CD4-positive, alpha-beta T cell (primary cell): ENCODE measurements at places on chromosomes 3 and 15. TPM values are rescaled to one million over a fixed set of nuclear protein-coding genes. Genes with fewer than 3 reads are reported as not detected.

DNA sequence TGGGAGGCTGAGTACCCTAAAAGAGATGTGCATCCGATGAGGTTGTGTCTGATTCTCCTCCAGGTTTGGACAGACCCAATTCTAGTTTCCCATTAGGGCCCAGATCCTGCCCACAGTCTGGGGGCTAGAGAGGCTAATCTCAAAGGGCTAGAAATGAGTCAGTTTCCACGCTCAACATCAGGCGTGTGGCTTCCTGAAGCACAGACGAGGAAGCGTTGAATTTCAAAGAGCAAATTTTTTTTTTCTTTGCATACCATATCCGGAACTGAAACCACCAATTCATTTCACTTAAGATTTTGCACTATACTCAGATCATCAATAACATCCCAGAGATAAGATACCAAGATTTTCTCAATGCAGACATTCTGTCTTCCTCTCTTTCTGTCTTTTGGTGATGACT lies 173.8 kb upstream of the BCL6 start:
- H3K27me3 ChIP-seq, result no peaks in the 10 kb centered on the region
- H3K4me3 ChIP-seq, result peak overlapping the region; percentile 30
- no peaks in the 10 kb centered on the region for H3K36me3 ChIP-seq
- peak; percentile 52 for DNase-seq

STARD5 gene
- total RNA-seq, result 9.8 TPM

DNA sequence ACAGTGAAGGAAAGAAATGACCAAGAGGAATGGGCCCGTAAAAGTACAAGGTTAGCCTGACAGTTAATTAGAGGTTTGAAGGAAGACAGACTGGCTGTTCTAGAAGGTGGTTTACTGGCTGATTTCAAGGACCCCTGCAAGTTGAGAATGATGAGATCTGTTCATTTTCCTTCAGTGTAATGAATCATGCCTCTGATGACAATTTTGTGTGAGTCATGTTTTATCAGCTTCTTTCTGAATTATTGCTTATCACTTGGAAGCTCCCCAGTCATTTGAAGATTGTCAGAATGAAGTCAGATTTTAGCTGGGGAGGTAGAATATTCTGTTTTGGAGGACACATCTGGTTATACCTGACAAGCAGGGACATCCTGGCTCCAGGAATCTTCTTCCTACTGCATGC lies 50.6 kb downstream of the DRD3 start:
- H3K27me3 ChIP-seq, result peaks cover under 1% of the 10 kb centered on the region
- no peaks in the 10 kb centered on the region for H3K36me3 ChIP-seq
- H3K27ac ChIP-seq, result no peak overlapping the region
- no peak for DNase-seq

- no peaks in the 10 kb centered on the region for H3K27me3 ChIP-seq
- H3K36me3 ChIP-seq, result peaks cover 8% of the 10 kb centered on the region
- no peak overlapping the region for H3K4me3 ChIP-seq
- no peak overlapping the region for H3K27ac ChIP-seq
- H3K4me1 ChIP-seq, result peaks cover 6% of the 10 kb centered on the region
Measured at GRCh38 chr15:50432230-50432629, 8.0 kb downstream of the USP8 start.

DNA sequence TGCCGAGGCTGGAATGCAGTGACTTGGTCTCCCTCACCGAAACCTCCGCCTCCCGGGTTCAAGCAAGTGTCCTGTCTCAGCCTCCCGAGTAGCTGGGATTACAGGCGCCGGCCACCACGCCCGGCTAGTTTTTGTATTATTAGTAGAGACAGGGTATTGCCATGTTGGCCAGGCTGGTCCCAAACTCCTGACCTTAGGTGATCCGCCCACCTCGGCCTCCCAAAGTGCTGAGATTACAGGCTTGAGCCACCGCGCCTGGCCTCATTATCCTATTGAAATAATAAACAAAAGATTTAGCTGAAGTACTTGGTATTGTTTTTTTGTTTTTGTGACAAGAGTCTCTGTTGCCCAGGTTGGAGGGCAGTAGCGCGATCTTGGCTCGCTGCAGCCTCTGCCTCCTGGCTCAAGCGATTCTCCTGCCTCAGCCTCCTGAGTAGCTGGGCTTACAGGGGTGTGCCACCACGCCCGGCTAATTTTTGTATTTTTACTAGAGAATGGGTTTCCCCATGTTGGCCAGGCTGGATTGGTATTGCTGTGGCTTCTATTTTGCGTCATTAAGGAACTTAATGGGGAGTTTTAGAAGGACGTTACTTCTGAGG lies 1.5 kb downstream of the RPL35A start:
- H3K27ac ChIP-seq, result peak overlapping the region; percentile 99
- H3K36me3 ChIP-seq, result peaks cover 56% of the 10 kb centered on the region
- peaks cover 37% of the 10 kb centered on the region for H3K4me1 ChIP-seq
- no peaks in the 10 kb centered on the region for H3K27me3 ChIP-seq

GRCh38 chr3:53495146-53495519 lies 722 bp downstream of the CACNA1D start:
- peaks cover 10% of the 10 kb centered on the region for H3K4me1 ChIP-seq
- H3K36me3 ChIP-seq, result no peaks in the 10 kb centered on the region
- no peak overlapping the region for H3K27ac ChIP-seq
- DNase-seq, result no peak
- peaks cover 51% of the 10 kb centered on the region for H3K27me3 ChIP-seq

- no peaks in the 10 kb centered on the region for H3K27me3 ChIP-seq
- no peak for DNase-seq
- H3K4me1 ChIP-seq, result peaks cover 60% of the 10 kb centered on the region
- no peaks in the 10 kb centered on the region for H3K36me3 ChIP-seq
- no peak overlapping the region for H3K4me3 ChIP-seq
Measured at GRCh38 chr15:25796395-25796794, 66.7 kb downstream of the ATP10A start.

DNA sequence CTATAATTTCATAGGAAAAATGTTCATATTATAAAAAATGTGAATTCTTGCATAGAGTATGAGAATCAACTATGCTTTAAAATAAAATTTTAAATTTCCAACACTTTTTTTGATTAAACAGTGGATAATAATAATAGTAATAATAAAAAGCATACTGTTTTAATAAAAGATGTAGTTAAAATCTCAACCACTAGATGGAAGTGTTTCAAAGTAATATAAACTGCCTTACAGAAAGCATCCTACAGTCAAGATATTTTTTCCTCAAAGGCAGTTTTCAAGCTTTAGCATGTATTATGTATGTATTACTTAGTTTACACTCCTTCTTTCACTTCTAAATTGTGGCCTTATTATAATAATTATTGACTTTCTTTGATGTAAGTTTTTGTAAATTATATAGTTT lies 217.5 kb downstream of the CHL1 start:
- no peaks in the 10 kb centered on the region for H3K36me3 ChIP-seq
- H3K27ac ChIP-seq, result no peak overlapping the region
- H3K27me3 ChIP-seq, result no peaks in the 10 kb centered on the region
- H3K4me1 ChIP-seq, result no peaks in the 10 kb centered on the region
- DNase-seq, result no peak

DNA sequence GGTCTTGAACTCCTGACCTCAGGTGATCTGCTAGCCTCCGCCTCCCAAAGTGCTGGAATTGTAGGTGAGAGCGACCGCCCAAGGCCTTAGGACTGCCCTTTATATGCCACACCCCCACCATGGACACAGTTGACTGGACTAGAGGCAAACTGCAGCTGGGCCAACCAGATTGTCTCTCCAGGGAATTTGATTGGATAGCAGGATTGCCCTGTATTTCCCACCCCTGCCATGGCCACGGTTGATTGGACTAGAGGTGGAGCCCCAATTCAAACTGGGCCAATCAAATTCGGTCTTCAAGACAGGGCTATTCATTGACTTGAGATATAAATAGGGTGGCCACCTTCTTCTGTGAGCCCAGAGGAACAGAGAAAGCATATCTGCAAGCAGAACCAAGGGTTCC lies 6.9 kb upstream of the CLPX start:
- no peaks in the 10 kb centered on the region for H3K4me1 ChIP-seq
- no peaks in the 10 kb centered on the region for H3K27me3 ChIP-seq
- H3K4me3 ChIP-seq, result no peak overlapping the region
- no peak for DNase-seq

GBE1 gene
- 4.4 TPM for total RNA-seq

ZNF860 gene
- not detected for total RNA-seq

- no peak for DNase-seq
- H3K4me1 ChIP-seq, result peaks cover 3% of the 10 kb centered on the region
- H3K4me3 ChIP-seq, result no peak overlapping the region
- no peak overlapping the region for H3K27ac ChIP-seq
- H3K27me3 ChIP-seq, result no peaks in the 10 kb centered on the region
Measured at GRCh38 chr3:46221938-46222337, 13.8 kb upstream of the CCR1 start.

- H3K4me1 ChIP-seq, result no peaks in the 10 kb centered on the region
- H3K27ac ChIP-seq, result no peak overlapping the region
- DNase-seq, result no peak
Measured at GRCh38 chr15:25072857-25073476, 118.2 kb downstream of the SNRPN start.

DNA sequence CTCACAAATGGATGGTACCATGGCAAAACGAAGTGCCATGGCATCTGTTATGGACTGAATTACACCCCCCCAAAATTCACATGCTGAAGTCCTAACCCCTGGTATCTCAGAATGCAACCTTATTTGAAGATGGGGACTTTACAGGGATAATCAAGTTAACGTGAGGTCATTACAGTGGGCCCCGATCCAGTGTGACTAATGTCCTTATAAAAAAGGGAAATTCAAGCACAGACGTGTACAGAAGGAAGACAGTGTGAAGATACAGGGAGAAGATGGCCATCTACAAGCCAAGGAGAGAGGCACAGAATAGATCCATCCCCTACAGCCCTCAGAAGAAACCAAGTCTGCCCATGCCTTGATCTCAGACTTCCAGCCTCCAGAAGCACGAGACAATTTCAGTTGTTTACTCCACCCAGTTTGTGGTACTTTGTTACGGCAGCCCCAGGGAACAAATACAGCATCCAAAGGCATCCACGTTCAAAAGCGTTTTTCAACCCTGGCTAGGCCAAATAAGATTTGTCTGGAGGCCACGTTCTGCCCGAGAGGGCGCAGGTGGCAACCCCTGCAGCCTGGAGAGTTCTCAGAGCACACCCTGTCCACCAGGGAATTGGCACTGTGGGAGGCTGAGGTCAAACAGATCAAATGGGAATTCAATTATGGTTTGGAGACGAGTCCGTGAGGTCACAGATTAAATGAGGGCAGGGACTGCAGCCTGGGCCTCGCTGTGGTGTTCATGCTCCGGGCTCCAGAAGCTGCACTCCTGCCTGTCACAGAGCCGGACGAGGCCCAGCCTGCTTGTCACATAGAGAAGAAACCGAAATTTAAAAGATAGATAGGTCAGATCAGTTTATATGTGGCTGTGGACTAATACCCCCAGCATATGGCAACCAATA lies 494.8 kb downstream of the SHQ1 start:
- DNase-seq, result no peak
- no peaks in the 10 kb centered on the region for H3K4me1 ChIP-seq
- no peak overlapping the region for H3K27ac ChIP-seq
- H3K36me3 ChIP-seq, result no peaks in the 10 kb centered on the region

EOMES gene
- 0.64 TPM for total RNA-seq

DNA sequence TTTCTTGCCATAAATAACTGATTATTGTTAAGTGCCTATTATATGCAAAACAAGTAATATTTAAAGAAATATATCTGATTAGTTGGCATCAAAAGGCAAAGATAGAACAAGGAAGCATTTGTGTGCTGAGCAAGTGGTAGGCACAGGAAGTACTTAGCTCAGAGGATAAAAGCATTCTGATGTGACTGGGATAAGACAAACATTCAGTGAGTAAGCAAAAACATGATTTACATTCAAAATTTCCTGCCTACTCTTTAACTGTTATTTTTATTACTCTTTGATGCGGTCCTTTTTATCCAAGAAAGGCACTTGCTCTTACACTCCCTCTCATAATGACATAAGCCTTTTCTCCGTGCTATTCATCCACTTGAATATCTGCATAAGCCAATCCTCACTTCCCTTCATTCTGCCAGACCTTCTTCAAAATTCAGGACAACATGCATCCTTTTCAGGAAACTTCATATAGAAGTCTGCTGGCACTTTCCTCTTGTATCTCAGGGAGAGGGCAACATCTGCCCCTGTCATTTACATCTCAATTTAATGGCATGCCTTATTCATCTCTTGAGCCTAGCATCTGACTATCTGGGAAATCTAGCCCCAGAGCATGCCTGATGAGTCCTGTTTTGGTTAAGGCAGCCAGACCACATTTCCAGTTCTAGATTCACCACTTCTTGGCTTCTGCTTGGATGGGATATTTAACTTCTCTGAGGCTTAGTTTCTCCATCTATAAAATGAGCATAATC lies 478.2 kb upstream of the ROBO2 start:
- H3K36me3 ChIP-seq, result no peaks in the 10 kb centered on the region
- H3K27me3 ChIP-seq, result no peaks in the 10 kb centered on the region

DNA sequence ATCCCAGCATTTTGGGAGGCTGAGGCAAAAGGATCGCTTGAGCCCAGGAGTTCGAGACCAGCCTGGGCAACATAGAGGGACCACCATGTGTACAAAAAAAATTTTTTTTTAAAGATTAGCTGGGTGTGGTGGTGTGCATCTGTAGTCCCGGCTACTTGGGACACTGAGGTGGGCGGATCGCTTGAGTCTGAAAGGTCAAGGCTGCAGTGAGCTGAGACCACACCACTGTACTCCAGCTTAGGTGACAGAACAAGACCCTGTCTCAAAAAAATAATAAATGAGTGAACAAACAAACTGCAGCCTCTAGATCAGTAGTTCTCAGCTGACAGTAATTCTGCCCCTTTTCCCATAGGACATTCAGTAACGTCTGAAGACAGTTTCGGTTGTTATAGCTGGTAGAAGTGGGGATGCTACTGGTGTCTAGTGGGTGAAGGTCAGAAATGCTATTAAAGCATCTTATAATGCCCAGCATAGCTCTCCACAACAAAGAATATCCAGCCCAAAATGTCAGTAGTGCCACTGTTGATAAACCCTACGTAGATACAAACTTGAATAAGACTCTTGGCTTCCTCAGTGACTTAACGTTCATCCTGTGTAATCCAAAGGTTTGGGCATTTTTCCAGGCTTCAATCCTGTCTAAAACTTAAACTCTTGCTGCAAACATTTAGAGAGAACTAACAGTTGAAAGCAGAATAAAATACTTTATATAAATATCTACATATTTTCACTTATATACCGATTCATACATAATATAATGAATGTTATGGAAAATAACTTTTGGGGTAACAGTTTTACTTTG lies 10.6 kb downstream of the SMC4 start:
- no peaks in the 10 kb centered on the region for H3K27me3 ChIP-seq
- no peak overlapping the region for H3K4me3 ChIP-seq
- no peak for DNase-seq
- no peaks in the 10 kb centered on the region for H3K4me1 ChIP-seq

TIGIT gene
- total RNA-seq, result 3.5 TPM
